ENCODE measurements at places on chromosomes 16 and 17.

DNA sequence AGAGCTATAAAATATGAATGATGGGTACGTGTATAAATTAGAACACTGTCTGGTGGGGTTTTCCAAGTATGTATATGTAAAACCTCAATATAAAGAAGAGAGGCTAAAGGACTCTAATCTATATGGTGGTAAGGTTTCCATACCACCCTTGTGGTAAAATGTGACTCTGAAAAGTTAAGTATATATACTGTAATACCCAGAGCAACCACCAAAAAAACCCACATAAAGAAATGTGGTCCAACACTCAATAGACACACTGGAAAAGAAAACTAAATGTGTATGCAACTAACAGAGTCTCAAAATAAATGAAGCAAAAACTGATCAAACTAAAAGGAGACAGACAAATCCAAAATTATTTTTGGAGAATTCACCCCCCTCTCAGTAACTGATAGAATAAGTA is 72.2 kb downstream of the XPO6 start:
- peak; percentile 29 for DNase-seq

- no peak for DNase-seq
These were observed 55.4 kb downstream of the WWOX start for GRCh38 chr16:78154729-78155461.

- peak; percentile 73 for DNase-seq
These were observed 18.8 kb downstream of the XPO6 start for GRCh38 chr16:28192806-28193529.

DNA sequence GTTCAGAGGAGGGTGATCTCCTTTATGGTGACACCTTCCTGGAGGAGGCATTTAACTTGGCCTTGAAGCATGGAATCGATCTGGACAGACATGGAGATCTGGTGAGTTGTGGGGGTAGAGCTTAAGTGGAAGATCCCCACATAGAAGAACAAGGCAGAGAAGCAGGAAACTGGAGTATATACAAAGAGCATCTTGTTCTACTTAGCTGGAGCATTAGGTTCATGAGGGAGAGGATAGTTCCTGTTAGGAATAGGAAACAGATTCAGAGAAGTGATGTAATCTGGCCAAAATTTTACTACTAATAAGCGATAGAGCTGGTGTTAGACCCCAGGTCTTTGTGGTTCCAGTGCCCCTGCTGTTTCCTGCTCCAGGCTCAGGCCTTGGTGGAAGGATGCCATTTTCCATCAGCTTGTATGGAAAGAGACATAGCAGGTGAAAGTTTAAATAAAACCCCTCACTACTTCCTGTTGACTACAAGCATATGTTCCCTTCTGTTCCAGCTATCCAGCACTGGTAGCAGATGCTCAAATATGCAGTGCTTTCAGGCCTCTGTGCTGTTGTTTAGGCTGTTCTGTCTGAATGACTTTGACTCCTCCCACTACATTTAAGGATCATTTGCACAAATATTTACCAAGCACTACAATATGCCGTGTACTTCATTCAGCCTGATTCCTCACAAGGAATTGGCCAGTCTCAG is 9.4 kb downstream of the RPAIN start:
- no peak for DNase-seq

- no peak for DNase-seq
These were observed 66.4 kb downstream of the PRMT7 start for GRCh38 chr16:68377221-68377620.

GRCh38 chr16:79150151-79150550 is 450.4 kb downstream of the MAF start:
- DNase-seq = no peak

DNA sequence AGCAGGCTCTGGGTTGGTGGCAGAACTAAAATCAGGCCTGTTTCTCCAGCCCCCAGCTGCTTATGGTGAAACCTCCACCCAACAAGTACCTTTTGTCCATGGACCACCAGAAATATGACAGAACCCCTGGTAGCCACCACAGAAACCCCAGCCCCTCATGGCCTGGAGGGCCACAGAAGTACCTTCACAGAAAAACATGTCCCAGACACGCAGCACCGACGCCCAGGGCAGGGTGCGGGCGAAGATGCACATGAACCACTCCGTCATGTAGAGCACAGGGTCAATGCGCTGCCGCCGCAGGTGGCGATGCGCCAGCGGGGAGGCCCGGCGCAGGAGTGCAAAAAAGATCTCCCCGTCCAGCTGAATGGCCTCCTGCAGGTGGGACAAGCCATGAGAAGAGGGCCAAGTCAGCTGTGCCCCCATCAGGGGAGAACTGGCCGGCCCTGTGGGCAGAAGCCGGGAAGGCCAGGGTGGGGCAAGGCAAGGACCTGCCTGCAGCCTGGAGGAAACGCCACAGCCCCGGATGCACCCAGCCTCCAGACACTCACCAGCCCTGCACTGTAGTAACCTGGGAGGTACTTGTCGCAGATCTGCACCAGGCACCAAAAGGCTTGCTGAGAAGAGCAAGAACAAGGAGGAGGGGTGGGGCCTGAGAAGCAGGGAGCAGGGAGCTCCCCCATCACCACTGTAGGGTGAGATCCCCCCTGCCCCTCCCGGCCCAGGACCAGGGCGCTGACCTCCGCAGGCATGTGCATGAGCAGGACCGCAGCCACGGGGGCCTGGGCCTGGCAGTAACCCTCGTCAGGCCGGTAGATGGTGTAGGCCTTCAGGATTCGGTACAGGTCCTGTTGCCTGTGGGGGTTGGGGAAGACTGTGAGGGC is 4.1 kb upstream of the CD2BP2 start:
- DNase-seq = no peak

- DNase-seq = no peak
These were observed 104.7 kb upstream of the CHMP6 start for GRCh38 chr17:80886641-80887573.

GRCh38 chr17:28343491-28343932 is 8.0 kb downstream of the TNFAIP1 start:
- DNase-seq = peak; percentile 51

DNA sequence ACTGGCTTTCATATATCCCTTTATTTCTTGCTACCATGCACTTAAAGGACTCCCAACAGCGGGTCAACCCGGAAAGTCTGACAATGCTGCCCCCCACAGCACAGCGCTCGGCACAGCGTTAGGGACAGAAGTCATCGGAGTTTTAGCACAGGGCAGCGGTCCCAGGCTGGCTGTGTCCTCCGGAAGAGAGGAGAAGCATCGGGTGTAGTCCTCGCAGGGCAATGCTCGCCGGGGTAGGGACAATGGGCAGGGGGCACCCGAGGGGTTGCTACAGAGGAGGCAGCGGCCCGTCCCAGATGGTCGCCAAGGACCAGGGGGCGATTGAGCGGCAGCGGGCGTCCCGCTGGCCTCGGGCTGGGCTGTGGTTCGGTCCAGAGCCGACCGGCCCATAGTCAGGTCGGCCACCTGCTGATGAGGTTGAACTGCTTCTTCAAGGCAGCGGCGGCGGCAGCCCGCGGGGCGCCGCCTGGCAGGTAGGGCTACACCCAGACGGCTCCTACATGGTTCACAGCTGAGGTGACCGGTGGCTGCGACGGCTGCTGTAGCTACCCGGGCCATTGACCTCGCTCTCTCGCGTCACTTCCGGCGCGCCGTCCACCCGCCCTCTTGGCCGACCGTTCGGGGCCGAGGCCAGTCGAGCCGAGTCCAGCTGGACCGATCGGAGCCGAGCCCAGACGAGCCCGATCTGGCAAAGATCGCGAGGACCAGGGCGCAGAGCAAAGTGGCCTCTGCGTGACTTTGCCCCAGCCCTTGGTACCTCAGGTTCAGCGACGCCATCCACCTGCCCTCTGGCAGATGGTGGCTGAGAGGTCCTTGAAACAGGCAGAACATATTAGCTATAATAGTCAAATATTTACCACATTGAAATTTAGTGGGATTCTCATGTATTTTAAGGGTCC is 4.7 kb upstream of the LCMT1 start:
- peak; percentile 57 for DNase-seq

DNA sequence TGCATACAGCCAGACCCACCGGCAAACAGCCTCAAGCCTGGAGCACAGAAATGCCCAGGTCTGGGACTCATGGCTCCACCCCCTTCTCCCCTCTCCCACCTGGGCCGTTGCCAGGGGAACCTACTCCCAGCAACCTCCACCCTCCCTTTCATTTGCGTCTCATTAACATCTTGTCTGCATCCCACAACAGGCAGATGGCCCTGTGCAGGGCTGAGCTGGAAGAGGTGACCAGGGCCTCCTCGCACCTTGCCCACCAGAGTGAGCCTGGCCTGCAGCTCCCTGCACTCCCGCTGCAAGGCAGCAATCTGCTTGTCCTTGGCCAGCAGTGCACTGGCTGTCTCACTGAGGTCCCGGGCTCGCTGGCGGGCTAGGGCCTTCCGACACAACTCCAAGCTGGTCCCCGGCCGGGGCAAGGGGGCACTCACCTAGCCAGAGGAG is 3.3 kb downstream of the TSPOAP1 start:
- DNase-seq = peak; percentile 77

- no peak for DNase-seq
These were observed 18.7 kb upstream of the COX10 start for GRCh38 chr17:14050616-14051015.

- DNase-seq = no peak
These were observed 85.1 kb upstream of the TBX2 start for GRCh38 chr17:61314368-61315078.

DNA sequence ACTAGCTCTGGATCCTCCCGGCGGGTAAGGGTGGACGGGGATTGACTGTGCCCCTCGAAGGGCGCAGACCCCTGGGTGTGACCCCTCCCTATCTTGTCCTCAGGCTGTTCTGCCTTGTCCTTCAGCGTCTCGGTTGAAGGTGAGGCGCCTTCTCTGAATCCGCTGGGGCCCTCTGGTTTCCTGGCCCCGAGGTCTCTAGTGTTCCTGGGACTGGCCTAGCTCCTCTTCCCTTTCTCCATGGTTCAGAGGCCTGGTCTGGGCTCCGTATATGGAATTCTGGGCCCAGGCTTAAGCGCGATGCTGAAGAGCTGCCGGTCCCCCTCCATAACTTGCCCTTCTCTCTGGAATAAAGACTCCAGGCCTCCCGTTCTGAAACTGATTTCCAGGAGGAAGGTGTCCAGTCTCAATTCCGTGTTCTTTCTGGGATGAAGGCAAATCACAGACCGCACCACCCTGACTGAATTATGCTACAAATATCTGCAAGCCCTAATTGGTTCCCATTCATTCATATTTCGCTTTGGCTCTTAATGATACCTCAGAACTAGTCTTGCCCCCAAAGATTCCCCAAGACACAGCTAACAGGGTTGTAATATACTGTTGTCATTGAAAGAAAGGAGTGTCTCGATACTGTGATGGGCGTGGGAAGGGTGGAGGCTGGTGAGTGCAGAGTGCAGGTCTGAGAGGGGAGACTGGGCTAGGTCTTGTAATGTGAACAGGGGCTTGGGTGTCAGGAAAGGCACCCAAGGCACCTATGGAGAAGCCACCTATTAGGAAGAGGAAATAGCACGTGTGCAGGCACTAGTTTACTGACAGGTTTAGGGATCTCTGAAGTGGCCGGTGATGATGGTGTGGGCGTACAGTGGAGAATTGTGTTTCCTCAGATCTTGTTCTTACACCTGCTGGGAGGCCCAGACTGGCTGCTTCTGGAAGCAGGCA is 851 bp downstream of the EDC4 start:
- no peak for DNase-seq

DNA sequence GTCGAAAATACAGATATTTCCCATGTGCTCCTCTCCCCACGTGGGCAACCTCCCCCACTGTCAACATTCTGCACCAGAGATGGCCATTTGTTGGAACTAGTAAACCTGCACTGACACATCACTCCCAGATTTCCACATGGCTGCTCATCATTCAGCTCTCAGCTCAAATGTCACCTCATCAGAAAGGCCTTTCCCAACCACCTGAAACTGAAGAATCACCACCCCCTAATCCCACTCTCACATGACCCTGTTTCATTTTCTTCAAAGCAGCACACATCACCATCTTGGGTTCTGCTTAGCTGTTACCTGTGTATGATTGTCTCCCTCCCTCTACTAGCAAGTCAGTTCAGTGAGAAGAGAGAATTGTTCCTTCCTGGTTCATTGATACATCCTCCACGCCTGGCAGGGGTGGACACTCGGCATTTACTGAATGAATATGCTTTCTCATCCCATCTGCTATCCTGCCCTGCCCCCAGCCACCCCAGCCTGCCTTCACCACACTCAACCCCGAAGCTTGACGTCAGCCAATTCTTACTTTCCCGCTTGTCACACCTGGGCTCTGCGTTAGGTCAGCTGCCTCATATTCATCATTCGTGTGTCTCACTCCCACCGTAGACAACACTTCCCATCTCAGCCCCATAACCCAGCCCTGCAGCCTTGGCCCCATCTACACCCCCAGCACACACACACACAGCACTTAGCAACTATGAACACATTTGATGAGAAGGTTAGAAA is 1.5 kb downstream of the C17orf114 start:
- DNase-seq = no peak

DNA sequence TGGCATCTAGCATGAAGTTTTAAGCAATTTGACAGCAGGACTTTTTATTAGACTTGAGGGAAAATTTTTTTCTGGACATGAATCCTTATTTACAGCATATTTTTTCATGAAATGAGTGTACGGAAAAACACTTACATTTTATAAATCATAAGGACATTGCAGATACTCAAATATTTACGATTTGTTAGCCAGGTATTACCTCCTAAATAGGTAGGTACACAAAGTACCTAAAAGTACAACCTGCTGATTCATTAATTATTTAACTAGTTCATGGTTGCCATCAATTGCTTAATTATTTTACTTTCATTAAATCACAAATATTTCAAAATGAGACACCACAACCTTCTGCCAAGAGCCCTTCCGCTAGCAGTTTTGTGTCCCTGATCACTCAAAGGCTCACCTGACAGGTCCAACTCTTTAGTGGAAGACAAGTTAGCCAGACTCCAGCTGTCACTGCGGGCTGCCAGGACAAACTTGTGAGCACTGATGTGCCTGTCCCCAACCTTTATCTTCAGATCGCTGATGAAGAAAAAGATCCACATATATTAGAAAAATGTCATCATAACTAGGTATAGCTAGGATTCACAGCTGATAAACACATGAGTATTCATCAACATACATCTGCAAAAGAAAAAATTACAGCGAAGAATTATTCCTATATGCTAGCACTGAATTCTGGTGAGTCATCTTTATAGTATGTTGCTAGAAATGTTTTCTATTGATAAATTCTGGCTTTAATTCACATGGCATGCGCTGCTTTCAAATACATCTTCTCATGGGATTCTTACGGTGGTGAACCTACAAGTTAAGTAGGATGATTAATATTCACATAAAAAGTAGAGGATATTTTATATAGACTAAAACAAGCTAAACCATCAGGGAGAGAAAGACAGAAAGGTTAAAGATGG is 28.2 kb downstream of the ANKFY1 start:
- DNase-seq = no peak

DNA sequence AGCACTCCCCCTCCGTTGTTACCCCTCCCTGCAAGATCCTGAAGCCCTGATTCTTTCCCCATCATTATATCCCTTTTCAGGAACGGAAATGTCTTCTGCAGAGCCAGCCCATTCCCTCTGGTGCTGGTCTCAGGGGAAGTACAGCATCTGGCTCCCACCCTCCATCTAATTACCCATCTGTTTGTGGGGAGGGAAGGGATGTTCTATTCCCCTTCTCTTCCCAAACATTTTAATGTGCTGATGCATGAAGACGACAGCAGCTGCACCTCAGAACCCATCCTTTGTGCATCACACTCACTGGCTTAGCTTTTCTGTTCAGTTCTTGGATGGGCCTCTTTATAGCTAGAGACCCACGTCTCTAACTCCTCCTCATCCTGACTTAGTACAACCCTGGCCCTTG is 367.2 kb downstream of the CDH13 start:
- DNase-seq = no peak
